ENCODE measurements at places on chromosomes 6 and 20. TPM values are rescaled to one million over a fixed set of nuclear protein-coding genes. Genes with fewer than 3 reads are reported as not detected.

DUSP15 gene
- total RNA-seq = not detected

DNA sequence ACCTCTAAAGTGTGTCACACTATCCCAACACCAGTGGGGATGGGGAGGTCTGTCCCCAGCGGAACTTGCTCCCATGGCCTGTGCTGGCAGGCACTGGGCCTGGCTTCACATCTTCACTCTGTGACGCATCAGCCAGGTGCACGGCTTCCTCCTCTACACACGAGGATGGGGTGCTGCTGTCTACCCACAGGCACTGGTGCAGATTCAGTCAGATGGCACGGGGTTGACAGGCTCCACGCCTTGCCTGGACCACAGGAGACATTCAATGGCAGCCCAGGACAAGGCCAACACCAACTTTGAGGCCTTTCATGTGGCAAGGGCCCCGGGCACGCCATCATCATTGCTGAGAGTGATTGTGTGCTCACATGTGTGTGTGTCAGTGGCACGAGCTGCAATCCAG lies 92.4 kb downstream of the TMEM242 start:
- DNase-seq = no peak

WASF1 gene
- total RNA-seq = 12.2 TPM

SEMG1 gene
- not detected for total RNA-seq

DNA sequence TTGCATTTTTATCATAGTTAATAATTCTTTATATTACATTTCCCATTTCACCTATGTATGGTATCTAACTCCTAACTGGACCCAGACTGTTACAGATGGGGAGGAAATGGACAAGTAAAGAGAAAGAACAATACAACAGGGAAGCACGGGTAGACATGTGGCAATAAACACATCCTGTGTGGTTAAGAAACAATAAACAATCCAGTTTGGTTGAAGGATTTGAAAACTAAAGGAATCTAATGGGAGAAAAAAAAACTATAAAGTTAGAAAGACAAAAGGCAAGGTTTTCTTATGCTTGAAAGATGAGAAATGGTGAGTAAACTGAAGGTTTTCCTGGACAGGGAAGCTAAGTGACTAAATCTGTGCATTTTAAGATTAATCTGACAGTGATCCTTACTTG lies 34.9 kb upstream of the ALDH8A1 start:
- no peak for DNase-seq

DNA sequence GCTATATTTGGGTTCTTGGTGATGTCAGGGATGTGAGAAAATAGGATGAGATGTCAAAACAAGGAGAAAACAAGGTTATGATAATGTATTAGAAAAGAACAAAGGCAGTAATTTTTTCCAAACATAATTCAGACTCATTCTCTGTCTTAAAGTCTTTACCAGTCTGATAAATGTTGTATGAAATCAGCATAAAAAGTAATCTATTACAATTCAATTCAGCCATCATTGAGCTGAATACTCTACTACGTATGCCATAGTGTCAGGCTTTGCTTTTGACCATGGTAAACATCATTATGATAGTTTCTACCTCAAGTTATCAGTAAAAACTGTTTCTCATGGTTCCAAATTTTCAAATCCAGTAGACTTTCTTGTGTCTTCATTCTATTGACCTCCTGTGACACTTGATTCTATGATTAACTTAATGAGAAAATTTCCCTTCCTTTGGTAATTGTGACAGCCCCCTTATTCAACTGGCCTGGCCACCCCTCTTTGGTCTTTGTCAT lies 75.0 kb downstream of the EPHA7 start:
- DNase-seq = no peak

MUC22 gene
- not detected for total RNA-seq

DNA sequence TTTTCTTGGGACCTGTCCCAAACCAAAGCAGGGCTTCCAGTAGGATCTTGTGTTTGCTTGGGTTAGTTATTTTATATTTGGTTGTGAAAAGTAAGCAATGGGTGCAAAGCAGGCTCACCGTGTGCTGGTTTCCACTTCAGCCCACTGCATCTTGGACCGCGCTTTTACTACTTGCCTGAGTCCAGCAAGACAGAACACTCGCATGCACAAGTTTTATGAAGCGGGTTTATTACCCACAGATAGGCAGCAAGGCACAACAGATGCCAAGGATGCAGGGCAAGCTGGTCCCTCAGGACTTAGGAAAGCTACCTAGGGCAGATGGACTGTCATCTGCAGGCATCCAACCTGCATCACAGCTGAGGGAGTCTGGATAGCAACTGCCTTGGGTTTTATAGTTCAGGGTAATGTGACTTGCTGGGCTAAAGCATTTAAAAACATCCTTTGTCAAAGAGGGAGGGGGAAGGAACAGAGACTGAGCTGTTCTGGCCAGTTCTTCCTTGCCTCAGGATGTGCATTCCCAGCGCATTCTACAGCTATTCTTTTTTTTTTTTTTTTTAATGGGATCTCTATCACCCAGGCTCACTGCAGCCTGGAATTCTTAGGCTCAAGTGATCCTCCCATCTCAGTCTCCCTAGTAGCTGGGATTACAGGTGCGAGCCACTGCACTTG lies 18.5 kb downstream of the CITED2 start:
- DNase-seq = no peak

FRK gene
- 0.03 TPM for total RNA-seq

DNA sequence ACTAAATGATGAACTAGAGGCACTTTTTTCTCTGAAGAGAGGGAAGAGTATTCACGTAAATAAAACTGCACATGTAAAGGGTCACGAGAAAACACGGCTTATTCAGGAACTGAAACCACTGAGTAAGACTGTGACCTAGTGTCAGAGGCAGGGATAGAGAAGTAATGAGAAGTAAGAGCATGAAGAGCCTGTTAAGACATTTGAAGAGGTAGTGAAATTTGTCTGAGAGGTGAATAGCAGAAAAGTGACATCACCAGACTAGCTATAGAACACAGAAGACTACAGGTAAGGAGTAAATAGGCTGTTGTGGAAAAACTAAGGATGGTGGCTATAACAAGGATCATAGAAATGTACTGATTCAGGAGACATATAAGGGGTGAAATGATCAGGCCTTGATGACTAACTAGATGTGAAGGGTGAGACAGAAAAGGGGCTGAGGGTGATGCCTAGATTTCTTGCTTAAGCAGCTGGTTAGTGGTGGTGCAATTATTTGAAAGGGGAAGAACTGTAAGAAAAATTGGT lies 76.8 kb downstream of the REV3L start:
- DNase-seq = no peak

- no peak for DNase-seq
These were observed 113.7 kb downstream of the PHACTR3 start for GRCh38 chr20:59718071-59718470.

DNA sequence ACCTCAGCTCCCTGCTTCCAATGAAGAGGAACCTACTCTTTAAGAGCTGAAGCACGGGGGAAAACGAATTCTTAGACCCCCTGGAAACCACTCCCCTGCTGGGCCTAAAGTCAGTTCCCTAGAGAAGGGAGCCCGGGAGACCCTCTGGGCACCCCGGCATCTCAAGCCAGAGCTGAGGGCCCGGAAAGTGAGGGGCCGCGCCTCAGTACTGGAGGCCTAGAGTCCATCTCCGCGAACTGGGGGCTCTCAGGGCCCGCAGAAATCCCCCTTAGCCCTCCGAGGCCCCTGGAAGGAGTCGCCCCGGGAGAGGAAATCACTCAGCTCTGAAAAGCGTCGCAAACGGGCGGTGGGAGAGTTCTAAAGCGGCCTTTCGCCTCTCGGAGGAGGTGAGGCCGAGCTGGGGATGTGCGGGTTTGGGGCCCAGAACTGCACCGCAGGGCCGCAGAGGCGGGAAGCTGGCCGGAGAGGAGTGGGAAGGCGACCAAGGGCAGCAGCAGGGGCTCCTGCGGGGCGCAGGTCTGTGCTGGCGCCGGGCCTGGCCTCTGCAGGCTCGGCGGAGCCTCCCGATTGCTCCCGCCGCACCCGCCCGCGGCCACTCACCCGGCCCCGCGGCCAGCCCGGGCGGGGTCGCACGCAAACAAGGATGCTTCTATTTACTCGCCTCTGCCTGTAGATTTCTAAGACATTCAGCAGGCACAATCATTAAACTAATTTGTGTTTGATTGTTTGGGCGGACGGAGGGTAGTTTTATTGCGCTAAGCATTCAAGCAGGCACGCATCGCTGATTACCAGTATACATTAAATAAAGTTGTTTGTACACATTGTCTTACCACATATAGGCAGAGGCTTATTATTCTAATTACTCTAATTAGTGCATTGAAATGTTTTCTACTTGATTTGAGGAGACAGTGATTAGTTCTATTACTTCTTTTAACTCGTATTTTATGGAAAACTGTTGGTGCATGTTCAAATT lies 9.2 kb downstream of the POU3F2 start:
- no peak for DNase-seq

FARS2 gene
- total RNA-seq = 12.4 TPM

HTR1B gene
- 0.14 TPM for total RNA-seq

DNA sequence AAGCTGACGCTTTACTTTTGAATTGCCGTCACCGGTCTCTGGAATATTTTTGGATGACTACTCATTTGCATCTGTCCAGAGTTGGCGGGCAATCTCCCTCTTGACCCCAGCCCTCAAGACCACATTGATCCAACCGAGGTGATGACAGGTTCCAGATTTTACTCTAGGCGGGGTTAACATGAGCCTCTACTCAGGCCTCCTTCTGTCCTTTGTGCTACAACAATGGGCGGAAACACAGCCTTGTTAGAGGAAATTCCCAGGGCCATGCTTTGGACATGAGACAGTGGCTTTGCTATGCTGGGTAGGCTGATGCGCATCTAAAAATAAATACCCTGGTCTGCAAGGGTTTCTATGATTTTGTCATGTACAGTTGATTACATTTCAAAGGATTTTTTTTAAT lies 27.0 kb upstream of the ADGRF5 start:
- no peak for DNase-seq

Data from HFFc6 (cell line).